ENCODE measurements at places on chromosomes 11 and 22.

DNA sequence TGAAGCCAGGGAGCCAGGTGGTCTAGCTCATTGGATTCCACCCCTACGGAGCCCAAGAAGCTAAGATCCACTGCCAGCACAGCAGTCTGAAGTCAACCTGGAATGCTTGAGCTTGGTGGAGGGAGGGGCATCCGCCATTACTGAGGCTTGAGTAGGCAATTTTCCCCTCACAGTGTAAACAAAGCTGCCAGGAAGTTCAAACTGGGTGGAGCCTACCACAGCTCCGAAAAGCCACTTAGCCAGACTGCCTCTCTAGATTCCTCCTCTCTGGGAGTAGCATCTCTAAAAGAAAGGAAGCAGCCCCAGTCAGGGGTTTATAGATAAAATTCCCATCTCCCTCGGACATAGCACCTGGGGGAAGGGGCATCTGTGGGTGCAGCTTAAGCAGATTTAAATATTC, 620.3 kb downstream of the NELL1 start:
- H3K4me1 ChIP-seq = no peaks in the 10 kb centered on the region
- DNase-seq = no peak
- H3K4me3 ChIP-seq = no peak overlapping the region
- H3K27ac ChIP-seq = no peak overlapping the region
- H3K27me3 ChIP-seq = no peaks in the 10 kb centered on the region

DNA sequence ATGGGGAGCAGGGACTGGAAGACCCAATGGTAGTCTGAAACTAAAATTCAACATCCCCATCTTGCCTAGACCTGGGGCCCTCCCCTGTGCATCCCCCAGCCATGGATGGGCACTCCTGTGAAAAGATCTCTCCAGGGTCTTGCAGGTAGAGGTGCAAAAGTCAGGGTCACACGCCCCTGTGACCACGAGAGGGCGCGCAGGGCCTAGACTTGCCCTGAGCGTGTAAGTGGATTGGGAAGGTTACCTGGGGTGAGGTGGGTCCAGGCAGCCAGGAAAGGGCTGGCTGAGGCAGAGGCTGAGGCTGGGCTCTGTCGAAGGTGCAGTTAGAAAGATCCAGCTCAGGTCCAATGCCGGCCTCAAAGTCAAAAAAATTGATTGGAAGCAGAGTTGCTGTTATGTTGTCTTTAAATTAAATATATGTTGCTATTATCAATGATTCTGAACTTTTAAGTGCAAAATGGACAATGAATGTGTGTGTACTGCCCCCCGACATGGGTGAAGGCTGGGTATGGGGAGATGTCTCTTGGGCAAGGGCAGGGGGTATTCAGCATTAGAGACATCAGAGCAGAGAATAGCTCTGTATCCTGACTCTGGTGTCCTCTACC, 4.8 kb upstream of the POU2F3 start:
- peaks cover 35% of the 10 kb centered on the region for H3K27me3 ChIP-seq
- DNase-seq = peak; percentile 86
- no peak overlapping the region for H3K27ac ChIP-seq
- H3K4me3 ChIP-seq = no peak overlapping the region
- H3K4me1 ChIP-seq = no peaks in the 10 kb centered on the region
- H3K36me3 ChIP-seq = no peaks in the 10 kb centered on the region

GRCh38 chr11:115197433-115197832, 306.8 kb downstream of the CADM1 start:
- H3K36me3 ChIP-seq = no peaks in the 10 kb centered on the region
- DNase-seq = no peak
- no peaks in the 10 kb centered on the region for H3K4me1 ChIP-seq
- no peak overlapping the region for H3K27ac ChIP-seq

GRCh38 chr11:33919645-33920044, 27.8 kb upstream of the LMO2 start:
- no peak overlapping the region for H3K4me3 ChIP-seq
- H3K27ac ChIP-seq = no peak overlapping the region
- no peak for DNase-seq
- H3K4me1 ChIP-seq = no peaks in the 10 kb centered on the region
- H3K27me3 ChIP-seq = no peaks in the 10 kb centered on the region
- no peaks in the 10 kb centered on the region for H3K36me3 ChIP-seq

All from upper lobe of right lung (tissue), 1 donor.